ENCODE measurements at places on chromosomes 2 and 18. TPM values are rescaled to one million over a fixed set of nuclear protein-coding genes. Genes with fewer than 3 reads are reported as not detected.

DNA sequence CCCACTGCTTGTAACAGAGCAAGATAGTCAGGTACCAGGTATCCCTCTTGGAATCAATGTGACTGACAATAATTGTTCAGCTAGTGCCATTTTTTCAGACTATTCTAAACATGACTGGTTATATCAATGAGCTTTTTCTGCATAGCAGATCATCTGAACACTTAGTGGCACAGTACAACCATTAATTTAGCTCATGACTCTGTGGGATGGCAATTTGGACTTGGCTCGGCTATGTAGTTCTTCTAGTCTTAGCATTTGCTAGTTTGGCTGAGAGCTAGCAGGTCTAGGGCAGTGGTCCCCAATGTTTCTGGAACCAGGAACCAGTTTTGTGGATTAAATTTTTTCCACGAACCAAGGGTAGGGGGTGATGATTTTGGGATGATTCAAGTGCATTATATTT lies 1421.4 kb upstream of the NXPH2 start:
- no peak for DNase-seq

DNA sequence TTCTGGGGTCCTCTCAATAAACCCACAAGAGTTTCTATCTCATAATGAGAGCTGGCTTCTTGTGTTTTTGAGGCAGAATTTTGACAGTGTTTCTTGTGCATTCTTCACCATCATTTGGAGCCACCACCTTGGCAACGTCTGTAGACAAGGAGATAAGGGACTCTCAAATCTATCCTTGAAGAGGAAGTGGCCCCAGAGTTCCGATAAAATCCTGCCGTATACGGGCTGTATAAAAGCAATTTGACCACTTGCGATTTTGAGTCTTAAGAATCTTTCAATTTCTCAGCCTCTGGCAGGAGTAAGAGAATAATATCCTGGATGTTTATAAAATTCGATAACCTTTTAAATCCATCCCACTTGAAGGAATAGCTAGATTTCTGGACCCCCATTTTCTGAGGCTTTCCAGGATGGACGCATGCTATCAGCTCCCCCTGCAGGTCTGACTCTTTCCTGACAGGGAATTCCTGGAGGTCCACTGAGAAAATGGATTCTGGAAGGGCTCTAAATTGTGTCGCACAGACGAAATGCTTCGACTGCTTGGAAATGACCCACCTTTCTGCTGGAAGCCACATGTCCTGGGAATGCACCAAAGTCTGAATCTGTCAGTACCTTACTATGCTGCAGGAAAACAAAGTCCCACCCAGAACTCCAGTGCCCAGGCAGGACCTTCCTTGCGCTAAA lies 54.1 kb downstream of the E2F6 start:
- no peak for DNase-seq

DNA sequence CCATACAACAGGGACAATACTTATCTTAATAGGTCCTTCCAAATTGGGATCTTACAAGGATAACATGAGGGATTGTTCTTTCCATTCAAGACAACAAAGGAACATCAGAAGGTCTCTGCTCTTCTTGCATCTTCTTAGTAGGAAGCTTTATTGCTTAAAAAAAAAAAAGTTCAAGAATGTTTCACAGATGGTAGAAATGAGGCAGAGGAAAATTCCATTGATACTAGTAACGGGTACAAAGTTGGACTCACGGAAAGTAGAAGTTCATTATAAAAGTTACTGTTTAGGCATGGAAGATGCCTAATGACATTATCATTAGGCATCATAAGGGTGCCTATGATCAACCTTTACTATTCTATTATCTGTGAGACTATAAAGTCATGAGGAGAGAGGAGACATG lies 136.2 kb downstream of the LAMA3 start:
- no peak for DNase-seq

- no peak for DNase-seq
These were observed 157.3 kb downstream of the CDCA7 start for GRCh38 chr2:173511942-173512341.

- no peak for DNase-seq
These were observed 121.1 kb downstream of the MAPK4 start for GRCh38 chr18:50680966-50681365.

GRCh38 chr18:24055009-24055804 lies 40.7 kb downstream of the TTC39C start:
- DNase-seq: no peak

DNA sequence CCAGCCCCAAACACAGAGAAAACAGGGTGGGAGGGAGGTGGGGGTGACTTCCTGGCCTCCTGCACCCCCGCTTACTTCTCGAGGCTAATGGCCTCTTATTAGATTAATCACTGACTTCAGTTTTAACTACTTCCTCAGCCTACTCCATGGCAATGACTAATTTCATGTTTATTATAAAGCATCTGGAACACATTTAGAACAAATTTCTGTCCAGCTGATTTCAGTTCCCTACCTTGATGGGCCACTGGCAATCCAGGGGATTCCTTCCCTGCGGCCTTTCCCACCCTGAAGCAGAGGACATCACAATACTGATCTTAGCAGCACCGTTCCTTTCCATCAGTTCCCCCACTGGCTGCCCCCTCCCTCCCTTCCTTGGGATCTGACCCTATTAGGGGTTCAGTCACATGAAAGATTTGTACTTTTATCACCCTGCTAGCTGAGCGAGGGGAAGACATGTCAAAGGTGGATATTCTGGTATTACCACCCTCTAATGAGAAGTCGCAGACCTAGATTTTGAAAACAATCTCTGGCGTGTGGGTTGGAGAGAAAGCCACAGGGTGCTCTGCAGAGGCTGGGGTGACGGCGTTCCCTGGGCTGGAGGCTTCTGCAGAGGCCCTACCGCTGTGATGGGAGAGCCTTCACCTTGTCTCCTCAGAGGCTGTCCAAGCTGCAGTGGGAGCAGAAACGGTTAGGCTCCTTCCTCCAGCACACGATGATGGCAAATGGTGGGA lies 67.6 kb downstream of the KIAA2012 start:
- DNase-seq: no peak

DNA sequence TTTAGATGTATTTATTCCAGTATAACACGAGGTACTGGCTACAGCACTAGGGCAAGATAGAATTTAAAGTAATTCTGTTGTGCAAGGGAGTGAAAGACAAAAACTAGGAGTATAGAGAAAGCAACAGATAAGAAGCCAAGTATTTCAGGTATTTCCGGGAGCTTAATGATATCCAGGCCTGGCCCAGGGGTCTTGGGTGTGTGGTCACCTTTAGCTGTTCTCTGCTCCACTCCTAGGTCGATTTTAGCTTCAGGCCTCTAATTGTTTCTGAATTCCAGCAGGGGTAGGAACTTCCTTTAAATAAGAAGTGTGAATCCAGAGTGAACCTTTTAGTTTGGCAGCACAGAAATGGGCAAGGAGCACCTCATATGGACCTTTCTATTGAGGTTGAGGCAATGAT lies 342.3 kb upstream of the MYT1L start:
- DNase-seq: no peak

GRCh38 chr2:106614511-106615291 lies 127.5 kb downstream of the CD8B2 start:
- DNase-seq: no peak

- DNase-seq: no peak
These were observed 13.0 kb downstream of the UXS1 start for GRCh38 chr2:106181064-106181463.

- DNase-seq: no peak
These were observed 4.6 kb downstream of the MARCHF7 start for GRCh38 chr2:159716857-159717256.

DNA sequence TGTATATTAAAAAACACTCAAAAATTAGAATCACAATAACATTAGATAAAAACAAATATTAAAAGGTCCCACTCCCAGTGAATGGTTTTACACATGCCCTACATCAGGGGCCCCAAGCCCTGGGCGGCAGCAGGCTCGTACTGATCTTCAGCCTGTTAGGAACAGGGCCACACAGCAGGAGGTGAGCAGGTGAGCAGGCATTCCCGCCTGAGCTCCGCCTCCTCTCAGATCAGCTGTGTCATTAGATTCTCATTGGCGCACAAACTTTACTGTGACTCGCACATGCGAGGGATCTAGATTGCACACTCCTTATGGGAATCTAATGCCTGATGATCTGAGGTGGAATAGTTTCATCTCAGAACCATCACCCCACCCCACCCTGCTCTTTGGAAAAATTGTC lies 74.2 kb downstream of the MBD2 start:
- DNase-seq: no peak

DNA sequence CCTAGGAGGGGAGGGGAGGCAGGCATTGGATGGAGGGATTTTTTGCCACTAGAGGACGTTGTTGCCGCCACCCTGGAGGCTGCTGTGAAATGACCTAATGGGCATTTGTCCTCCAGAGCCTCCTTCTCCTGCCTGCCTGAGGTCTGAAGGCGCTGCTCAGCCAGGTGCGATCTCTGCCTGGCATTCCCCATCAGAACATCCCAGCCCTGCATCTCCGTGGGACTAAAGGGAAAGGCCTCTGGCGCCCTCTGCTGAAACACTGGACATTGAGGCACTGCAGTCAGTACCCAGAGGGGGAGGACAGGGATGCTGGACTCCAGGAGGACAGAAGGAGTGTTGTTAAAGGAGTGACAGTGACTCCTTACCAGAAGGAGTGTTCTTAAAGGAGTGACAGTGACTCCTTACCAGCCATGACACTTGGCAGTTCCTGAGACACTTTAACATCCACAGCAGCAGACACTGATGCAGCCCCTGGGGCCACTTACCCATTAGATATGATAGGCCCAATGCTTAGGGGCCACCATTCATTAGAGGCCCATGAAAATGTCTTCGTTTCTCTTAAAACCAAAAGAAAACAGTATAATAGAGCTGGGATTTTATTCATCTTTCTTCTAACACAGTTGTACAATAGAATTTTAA lies 17.0 kb downstream of the THNSL2 start:
- DNase-seq: no peak

DNA sequence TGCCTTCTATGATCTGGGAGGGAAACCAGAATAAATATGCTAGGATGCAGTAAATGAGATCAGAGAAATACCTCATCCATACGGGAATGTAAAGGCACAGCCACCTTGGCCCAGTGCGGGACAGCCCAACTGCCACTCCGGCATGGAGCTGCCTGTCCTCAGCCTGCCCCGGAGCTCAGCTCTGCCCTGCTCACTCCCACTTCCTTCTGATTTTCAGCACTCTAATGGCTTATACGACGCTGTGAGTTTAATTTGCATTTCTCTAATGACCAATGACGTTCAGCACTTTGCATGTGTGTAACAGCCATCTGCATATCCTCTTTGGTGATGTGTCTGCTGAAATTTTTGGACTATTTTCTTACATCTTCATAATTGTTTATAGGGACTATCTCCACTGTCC lies 172.5 kb upstream of the RAB6C start:
- DNase-seq: no peak

GRCh38 chr2:230925879-230926765 lies 1.1 kb upstream of the GPR55 start:
- DNase-seq: no peak

- DNase-seq: no peak
These were observed 85.5 kb upstream of the MAP4K4 start for GRCh38 chr2:101612019-101612418.

ASB18 gene
- 1.9 TPM for total RNA-seq

LYG2 gene
- total RNA-seq: not detected

IL1R2 gene
- 2.8 TPM for total RNA-seq

BOK gene
- total RNA-seq: 25.7 TPM

CSRNP3 gene
- total RNA-seq: 1.3 TPM

Data from right atrium auricular region (tissue), 2 donors.